ENCODE measurements at places on chromosomes 12 and 14.

DNA sequence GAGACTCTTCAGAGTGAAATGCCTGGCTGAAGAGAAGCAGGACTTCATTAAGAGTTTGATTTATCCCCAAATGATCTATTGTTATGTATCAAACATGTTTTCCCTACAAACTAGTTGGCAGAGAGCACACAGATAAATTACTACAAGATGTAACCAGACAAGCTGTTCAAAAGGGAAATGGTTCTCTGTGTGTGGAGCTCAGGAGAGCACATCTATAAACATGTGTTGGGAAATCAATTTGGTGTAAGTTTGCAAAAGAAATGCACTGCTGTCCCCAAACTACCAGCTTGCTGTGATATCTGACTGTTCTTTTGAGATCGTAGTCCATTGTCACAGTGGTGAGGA, 159.2 kb downstream of the PAH start:
- no peak for DNase-seq

GRCh38 chr12:64097366-64098105, 124.6 kb downstream of the KICS2 start:
- no peak for DNase-seq

DNA sequence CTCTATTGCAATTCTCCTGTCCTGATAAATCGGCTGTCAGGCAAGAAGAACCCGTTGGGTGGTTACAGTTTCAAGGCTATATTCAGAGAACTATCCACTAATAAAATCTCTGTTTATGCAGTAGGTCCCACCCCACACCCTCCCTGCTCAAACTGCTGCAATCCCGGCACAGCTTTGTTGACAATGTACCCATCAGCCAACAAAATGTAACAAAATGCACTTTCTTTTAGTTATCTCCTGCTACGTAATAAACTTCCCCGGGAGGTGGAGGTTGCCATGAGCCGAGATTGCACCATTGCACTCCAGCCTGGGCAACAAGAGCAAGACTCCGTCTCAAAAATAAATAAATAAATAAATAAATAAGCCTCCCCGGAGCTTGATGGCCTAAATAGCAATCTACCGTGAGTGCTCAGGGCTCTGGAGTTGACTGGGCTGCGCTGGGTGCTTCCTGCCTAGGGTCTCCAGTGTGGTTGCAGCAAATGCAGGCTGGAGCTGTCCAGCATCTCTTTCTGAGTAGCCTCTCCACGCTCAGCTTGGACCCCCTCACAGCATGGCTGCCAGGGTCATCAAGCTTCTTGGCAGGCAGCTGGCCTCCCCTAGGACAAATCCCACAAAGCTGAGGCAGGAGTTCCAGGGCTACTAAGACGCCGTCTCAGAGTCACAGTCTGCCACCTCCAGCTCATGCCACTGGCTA, 43.2 kb upstream of the FBRSL1 start:
- DNase-seq = no peak

- no peak for DNase-seq
Observed at GRCh38 chr14:58954901-58955861, 233.3 kb upstream of the DAAM1 start.

GRCh38 chr12:77392467-77393088, 327.2 kb upstream of the E2F7 start:
- no peak for DNase-seq

GRCh38 chr14:87491816-87492215, 501.2 kb downstream of the GALC start:
- DNase-seq = no peak

DNA sequence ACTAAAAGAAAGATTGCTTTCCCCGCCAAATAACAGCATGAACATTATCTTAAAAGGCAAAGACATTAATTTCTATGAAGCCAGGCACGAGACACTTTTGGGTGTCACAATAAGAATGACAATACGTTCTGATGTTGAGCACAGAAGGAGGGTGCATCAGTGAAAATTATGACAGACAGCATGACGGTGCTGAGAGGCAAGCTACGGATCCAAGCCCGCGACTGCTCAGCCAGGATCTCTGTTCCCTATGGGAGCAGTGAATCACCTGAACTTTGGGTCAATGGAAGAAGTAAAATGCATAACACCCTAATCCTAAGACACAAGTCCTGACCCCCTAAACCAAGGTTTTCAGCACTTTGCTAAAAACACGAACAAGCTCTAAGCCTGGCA, 51.7 kb downstream of the SLC25A47 start:
- no peak for DNase-seq

DNA sequence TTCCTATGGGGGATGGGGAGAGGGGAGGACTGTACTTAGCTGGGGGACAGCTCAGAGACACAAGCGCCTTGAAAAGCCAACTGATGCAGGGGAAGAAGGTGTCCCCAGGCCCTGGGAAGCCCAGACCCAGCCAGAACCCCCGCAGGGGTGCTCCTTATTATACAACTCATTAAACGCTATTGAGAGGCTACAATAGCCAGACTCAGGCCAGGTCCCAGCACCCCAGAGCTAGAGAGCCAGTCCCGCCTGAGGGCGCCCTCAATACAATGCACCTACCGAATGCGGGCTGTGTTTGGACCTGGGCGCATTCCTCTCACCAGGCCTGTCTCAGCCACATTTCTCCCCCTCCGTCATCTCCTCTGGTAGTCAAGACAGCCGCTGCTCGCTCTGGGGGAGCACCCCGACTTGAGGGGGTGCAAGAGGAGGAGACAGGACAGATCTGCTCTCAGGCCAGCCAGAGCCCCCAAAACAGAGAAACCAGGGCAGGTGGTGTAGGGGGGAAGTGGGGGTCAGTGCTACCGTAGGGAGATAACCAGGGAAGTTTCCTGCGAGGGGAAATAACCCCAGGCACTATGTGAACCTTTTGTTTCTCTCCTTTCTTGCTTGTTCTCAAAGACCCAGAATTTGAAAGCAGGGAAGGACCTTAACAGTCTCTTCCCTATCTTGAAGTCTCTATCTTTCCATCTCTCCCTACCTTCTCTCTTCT, 6.1 kb upstream of the ASIC1 start:
- no peak for DNase-seq

GRCh38 chr14:66135831-66136230, 350.3 kb upstream of the CCDC196 start:
- DNase-seq = no peak

GRCh38 chr12:56785141-56785865, 22.2 kb downstream of the HSD17B6 start:
- no peak for DNase-seq
